ENCODE measurements at places on chromosomes 7 and 10. TPM values are rescaled to one million over a fixed set of nuclear protein-coding genes. Genes with fewer than 3 reads are reported as not detected.

The PSD gene
- total RNA-seq = 0.72 TPM

GRCh38 chr7:151327659-151328058 is 14.0 kb upstream of the NUB1 start:
- H3K4me1 ChIP-seq = no peaks in the 10 kb centered on the region
- no peak for DNase-seq
- no peak overlapping the region for H3K4me3 ChIP-seq
- H3K27ac ChIP-seq = no peak overlapping the region

- H3K4me1 ChIP-seq = peaks cover 2% of the 10 kb centered on the region
- H3K4me3 ChIP-seq = no peak overlapping the region
- H3K27me3 ChIP-seq = peaks cover 22% of the 10 kb centered on the region
- DNase-seq = no peak
Observed at GRCh38 chr7:112411186-112411795, 39.0 kb upstream of the IFRD1 start.

The PARG gene
- 30.6 TPM for total RNA-seq

GRCh38 chr7:98225913-98226614 is 14.8 kb downstream of the BHLHA15 start:
- H3K4me1 ChIP-seq = no peaks in the 10 kb centered on the region
- H3K36me3 ChIP-seq = peaks cover 18% of the 10 kb centered on the region
- DNase-seq = no peak
- H3K27ac ChIP-seq = no peak overlapping the region

The ABCF2 gene
- total RNA-seq = 55.1 TPM

- H3K27me3 ChIP-seq = no peaks in the 10 kb centered on the region
- DNase-seq = no peak
- no peak overlapping the region for H3K4me3 ChIP-seq
- no peaks in the 10 kb centered on the region for H3K36me3 ChIP-seq
Observed at GRCh38 chr7:132337450-132338080, 238.7 kb downstream of the PLXNA4 start.

The NPY4R2 gene
- total RNA-seq = not detected

GRCh38 chr10:3747984-3748383 is 37.0 kb downstream of the KLF6 start:
- H3K36me3 ChIP-seq = no peaks in the 10 kb centered on the region
- H3K27me3 ChIP-seq = no peaks in the 10 kb centered on the region
- H3K4me1 ChIP-seq = peaks cover 6% of the 10 kb centered on the region
- H3K4me3 ChIP-seq = no peak overlapping the region
- no peak overlapping the region for H3K27ac ChIP-seq

GRCh38 chr10:232878-233277 is 97.6 kb downstream of the ZMYND11 start:
- no peak for DNase-seq
- H3K4me1 ChIP-seq = no peaks in the 10 kb centered on the region
- no peaks in the 10 kb centered on the region for H3K27me3 ChIP-seq
- H3K4me3 ChIP-seq = no peak overlapping the region
- peaks cover 4% of the 10 kb centered on the region for H3K36me3 ChIP-seq

- H3K4me3 ChIP-seq = no peak overlapping the region
- H3K27me3 ChIP-seq = no peaks in the 10 kb centered on the region
- no peak overlapping the region for H3K27ac ChIP-seq
- peaks cover 5% of the 10 kb centered on the region for H3K4me1 ChIP-seq
Observed at GRCh38 chr10:558364-558763, 131.1 kb downstream of the DIP2C start.

DNA sequence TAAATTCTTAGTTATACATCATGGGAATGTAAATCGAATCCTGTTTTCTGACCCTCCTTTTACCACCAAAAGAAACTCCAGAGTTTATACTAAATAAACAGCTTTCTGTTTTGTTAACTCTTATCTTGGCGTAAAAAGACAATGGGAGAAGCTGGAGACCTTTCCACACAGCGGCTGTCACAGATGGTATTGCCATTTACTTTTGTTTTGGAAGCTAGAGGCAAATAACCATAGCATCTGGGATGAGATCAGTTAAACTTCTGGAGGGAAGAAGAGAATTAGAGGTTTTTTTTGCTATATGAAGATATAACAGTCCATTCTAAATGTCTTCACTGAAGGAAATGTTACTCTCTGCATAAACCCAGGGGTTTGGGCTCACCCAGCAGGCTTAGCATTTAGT is 258.9 kb downstream of the REEP3 start:
- DNase-seq = no peak
- no peaks in the 10 kb centered on the region for H3K4me1 ChIP-seq
- no peak overlapping the region for H3K4me3 ChIP-seq
- H3K36me3 ChIP-seq = no peaks in the 10 kb centered on the region
- no peak overlapping the region for H3K27ac ChIP-seq

GRCh38 chr7:38908759-38909335 is at the start of gene VPS41:
TSS of gene VPS41 (minus strand) at chr7:38909191. CDS start at chr7:38909174, 17 bp downstream.
- H3K36me3 ChIP-seq = no peaks in the 10 kb centered on the region
- H3K27ac ChIP-seq = peak within 1 kb of the TSS; percentile 29
- H3K27me3 ChIP-seq = peaks cover 4% of the 10 kb centered on the region
- DNase-seq = peak; percentile 87
- peak within 1 kb of the TSS; percentile 81 for H3K4me3 ChIP-seq

DNA sequence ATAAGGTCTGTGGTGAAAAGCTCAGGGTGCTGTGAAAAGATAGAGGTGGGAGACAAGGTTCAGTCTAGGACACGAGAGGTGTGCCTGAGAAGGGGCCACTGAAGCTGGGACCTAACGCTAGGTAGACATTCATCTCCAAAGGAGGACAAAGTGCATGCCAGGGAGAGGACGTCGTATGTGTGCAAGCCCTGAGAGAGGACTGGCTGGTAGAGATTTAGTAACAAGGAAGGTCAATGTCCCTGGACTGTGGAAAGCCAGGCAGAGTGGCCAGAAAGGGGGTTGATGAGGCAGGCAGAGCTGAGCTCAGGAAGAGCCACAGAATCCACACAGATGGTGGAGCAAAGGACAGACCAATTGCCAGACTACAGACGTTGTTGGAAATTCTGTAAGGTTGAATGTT is 817.6 kb downstream of the CCSER2 start:
- H3K27ac ChIP-seq = no peak overlapping the region
- H3K27me3 ChIP-seq = no peaks in the 10 kb centered on the region
- no peaks in the 10 kb centered on the region for H3K36me3 ChIP-seq
- no peak for DNase-seq
- no peak overlapping the region for H3K4me3 ChIP-seq

DNA sequence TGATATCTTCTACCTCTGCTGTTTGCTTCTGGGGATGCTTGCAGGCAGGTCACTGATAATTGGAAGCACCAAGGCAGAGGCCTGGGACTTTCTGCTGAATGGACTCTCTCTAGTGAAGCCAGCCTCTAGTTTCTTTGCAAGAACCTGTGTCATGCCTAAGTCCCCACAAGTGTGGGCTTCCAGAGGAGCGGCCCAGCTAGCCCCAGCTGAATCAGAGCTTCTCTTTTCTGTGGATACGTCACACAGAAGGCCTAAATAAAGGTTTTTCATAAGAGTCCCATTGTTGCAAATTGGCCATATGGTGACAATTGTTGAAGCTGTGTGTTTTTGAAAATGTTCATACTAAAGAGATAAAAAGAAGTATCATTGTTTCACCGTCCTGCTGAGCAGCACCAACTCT is 6.8 kb upstream of the OPALIN start:
- H3K27me3 ChIP-seq = no peaks in the 10 kb centered on the region
- no peak overlapping the region for H3K27ac ChIP-seq
- H3K4me1 ChIP-seq = no peaks in the 10 kb centered on the region
- no peaks in the 10 kb centered on the region for H3K36me3 ChIP-seq

DNA sequence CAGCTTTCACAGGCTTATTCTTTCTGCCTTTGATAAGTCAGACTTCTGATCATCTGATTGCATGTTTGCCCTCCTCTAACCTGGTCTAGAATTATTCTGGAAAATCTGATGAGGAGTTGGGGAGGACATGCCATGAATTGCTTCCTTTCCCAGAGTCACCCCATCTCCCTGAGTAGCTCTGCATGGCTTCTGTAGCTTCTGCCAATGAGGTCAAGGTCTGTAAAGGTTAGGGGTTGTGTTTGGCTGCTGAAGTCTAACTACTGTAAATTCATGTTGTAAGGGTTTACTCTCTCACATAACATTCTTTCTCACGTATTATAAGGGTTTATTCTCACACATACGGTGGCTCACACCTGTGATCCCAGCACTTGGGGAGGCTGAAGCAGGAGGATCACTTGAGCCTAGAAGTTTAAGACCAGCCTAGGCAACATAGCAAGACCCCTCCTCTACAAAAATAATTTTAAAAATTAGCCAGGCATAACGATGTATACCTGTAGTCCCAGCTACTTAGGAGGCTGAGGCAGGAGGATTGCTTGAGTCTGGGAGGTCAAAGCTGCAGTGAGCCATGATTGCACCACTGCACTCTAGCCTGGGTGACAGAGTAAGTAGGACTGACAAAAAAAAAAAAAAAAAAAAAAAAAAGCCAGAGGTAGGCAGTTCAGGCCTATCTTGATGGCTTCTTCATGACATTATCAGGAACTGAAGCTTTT is 10.7 kb downstream of the GSTO2 start:
- no peak overlapping the region for H3K4me3 ChIP-seq
- no peak overlapping the region for H3K27ac ChIP-seq
- DNase-seq = no peak
- H3K27me3 ChIP-seq = no peaks in the 10 kb centered on the region

DNA sequence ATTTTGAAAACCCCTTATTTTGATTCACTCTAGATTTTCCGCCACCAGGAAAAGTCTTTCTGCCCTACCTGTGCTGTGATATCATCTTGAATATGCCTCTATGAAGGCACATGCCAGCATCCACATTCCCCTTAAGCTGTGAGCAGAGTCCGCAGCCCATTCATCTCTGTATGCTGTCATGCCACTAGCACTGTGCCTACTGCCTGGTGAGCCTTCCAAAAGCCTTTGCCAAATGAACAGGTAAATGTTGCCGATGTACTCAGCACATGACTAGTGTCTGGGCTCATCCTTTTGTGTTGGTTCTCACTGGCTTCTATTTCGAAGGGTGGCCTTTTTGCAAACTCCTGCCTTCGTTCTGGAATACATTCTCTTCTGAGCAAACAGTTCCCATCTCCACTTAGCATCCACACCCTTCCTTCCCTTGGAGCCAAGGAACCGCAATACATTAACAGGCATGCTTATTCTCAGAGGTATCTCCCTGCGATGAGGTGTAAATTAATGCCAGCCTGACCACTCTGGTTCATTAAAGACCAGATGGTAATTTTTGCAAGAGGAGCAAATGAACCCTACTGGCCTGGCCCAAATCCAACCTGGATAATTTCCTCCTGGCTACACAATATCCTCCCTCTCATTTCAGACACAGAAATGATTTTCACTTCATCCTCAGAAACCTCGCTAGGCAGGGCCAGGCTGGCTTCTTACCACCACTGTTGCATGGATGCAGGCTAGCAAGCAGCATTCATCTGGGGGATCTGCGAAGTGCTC is 339.7 kb upstream of the NFE2L3 start:
- no peaks in the 10 kb centered on the region for H3K4me1 ChIP-seq
- H3K27ac ChIP-seq = no peak overlapping the region
- no peaks in the 10 kb centered on the region for H3K36me3 ChIP-seq
- no peak for DNase-seq
- no peak overlapping the region for H3K4me3 ChIP-seq

The BET1 gene
- total RNA-seq = 22.4 TPM

DNA sequence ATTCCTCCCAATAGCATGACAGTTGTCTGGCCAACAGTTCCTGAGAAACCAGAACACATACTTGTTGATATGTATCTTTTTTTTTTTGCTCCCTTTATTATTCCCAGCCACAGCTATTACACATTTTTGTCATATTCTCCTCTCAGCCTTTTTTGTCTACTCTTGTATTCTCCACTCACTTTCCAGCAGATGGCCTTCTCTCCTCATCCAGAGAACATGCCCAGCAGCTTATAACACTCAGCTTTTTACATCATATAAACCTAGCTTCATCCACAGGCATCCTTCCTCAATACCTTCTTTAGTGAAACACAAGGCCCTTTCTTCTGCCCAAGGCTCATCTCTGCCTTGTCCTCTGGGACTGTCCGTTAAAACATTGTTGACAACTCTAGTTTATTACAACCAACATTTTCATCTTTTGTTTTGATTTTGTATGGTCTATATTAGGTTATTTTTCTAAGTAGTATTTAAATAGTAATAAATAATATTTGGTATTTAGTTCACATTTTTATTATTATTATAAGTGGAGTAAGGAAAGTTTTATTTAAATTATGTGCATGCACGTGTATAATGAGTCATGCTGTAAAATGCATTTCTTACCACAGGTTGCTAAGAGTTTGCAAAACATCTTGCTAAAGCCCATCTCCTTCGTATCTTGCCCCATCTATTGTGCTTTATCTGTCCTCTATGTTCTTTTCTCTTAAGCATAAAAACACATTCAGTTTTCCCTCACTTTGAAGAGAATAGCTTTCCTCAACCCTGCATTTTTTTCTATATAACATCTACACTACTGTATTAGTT is 101.5 kb downstream of the ORC5 start:
- no peak overlapping the region for H3K27ac ChIP-seq
- no peak for DNase-seq
- no peaks in the 10 kb centered on the region for H3K4me1 ChIP-seq
- peaks cover 3% of the 10 kb centered on the region for H3K27me3 ChIP-seq

GRCh38 chr7:44076101-44076895 is 6.0 kb downstream of the POLM start:
- H3K4me3 ChIP-seq = no peak overlapping the region
- no peak overlapping the region for H3K27ac ChIP-seq
- H3K27me3 ChIP-seq = no peaks in the 10 kb centered on the region
- peak; percentile 77 for DNase-seq
- H3K36me3 ChIP-seq = peaks cover 51% of the 10 kb centered on the region

- H3K36me3 ChIP-seq = no peaks in the 10 kb centered on the region
- H3K4me3 ChIP-seq = no peak overlapping the region
- peaks cover 4% of the 10 kb centered on the region for H3K27me3 ChIP-seq
- no peak overlapping the region for H3K27ac ChIP-seq
Observed at GRCh38 chr10:97210543-97210960, 24.8 kb upstream of the SLIT1 start.

GRCh38 chr10:97185326-97186058 is at the start of gene SLIT1:
TSS of gene SLIT1 (minus strand) at chr10:97185959. CDS start at chr10:97185674, 285 bp downstream.
- no peak within 1 kb of the TSS for H3K4me3 ChIP-seq
- H3K27me3 ChIP-seq = peaks cover 43% of the 10 kb centered on the region
- no peaks in the 10 kb centered on the region for H3K36me3 ChIP-seq
- DNase-seq = peak; percentile 30

- H3K27ac ChIP-seq = no peak overlapping the region
- no peaks in the 10 kb centered on the region for H3K4me1 ChIP-seq
- no peaks in the 10 kb centered on the region for H3K36me3 ChIP-seq
- DNase-seq = no peak
- H3K4me3 ChIP-seq = no peak overlapping the region
Observed at GRCh38 chr7:91620827-91621226, 259.7 kb downstream of the MTERF1 start.

- no peak overlapping the region for H3K4me3 ChIP-seq
- DNase-seq = no peak
- H3K36me3 ChIP-seq = no peaks in the 10 kb centered on the region
- H3K4me1 ChIP-seq = peaks cover 12% of the 10 kb centered on the region
- no peaks in the 10 kb centered on the region for H3K27me3 ChIP-seq
Observed at GRCh38 chr7:37084303-37084702, 360.0 kb upstream of the AOAH start.

GRCh38 chr10:36606234-36606839 is 519.1 kb upstream of the ANKRD30A start:
- no peaks in the 10 kb centered on the region for H3K36me3 ChIP-seq
- no peak overlapping the region for H3K4me3 ChIP-seq
- no peaks in the 10 kb centered on the region for H3K27me3 ChIP-seq
- no peak overlapping the region for H3K27ac ChIP-seq

All from osteoblast (primary cell).